Activated T-helper 2 cell treated with anti-CD3 and anti-CD28 coated beads, Interferon-gamma antibody, Interleukin-2, Interleukin-4, amounts not matched to agents 10 μg/mL and 5 μg/mL and 100 μg/mL, durations not matched to agents 14 hours and 24 hours and 36 hours (primary cell): ENCODE measurements at places on chromosomes 12 and 14.

DNA sequence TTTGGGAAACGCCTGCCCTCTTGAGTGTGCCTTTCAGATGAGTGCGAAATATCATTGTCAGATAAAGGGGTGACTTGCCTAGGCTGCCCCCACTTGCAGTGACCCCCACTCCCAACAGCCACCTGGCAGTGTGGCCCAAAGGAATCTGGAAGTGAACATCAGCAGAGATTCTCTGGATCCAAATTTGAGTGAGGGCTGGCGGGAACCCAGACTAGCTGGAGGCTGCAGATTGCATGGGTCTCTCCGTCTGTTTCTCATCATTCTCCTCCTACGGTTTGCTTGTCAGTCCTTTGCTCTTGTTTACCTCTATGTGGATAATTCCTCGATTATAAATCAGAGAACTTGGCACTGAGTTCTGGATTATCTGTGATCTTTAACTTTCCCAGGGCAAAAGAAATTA lies 280.8 kb downstream of the ZFP36L1 start:
- no peak for DNase-seq

- no peak for DNase-seq
Measured at GRCh38 chr12:50265770-50266524, 17.4 kb downstream of the LIMA1 start.

GRCh38 chr14:76644855-76645518 lies 116.3 kb upstream of the VASH1 start:
- no peak for DNase-seq

DNA sequence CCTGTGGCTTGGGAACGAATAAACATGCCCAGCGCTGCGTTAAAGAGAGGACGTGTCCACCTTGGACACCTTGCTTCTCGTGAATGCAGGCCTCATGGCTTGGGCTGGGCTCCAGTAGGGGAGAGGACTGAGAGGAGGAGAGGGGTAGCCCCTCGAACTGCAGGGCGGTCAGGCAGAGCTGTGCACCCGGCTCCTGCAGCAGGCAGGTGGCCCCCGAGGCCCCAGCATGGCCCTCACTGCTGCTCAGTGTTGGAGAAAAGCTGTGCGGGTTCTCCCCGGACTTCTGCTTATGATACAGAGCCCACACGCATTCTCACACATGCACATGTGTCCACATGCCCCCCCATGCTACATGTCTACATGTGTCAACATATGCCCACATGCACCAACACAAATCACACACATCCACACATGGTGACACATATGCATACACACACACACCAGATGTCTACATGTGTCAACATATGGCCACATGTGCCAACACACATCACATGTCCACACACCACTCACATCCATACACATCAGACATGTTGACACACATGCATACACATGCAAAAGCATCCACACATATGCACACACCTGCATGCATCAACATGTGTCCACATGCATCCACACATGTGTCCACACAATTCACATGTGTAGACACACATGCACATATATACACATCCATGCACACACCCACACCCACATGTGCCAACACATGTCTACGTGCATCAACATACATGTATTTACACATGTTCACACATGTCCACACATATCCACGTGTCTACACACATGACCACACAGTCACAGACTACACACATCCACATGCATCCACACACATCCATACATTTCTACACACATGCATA lies 3.0 kb downstream of the ADGRD1 start:
- no peak for DNase-seq

DNA sequence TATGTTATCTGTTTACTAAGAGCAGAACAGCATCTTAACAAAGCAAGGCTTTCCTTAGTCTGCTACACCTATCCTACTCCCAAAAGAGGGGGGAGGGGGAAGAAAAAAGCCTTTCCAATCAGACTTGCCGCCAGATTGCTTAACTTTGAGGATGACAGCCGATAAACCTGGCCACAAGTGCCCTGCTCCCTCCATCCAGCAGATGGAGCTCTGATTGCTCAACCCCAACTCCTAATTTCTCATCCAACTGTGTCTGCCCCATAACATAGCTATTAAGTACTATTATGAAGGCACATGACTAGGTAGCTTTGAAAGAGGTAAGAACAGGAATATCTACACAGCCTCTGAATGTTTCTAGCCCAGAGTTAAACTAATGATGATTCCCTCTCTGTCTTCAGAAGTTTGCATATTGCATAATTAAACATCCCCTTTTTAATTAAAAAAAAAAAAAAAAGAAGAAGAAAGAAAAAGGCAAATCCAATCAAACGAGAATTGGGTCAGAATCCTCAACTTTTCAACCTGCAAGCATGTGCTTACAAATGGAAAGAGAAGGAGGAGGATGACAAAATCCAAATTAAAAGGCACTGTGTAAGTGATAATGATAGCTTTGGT lies 247.4 kb downstream of the GALC start:
- no peak for DNase-seq

DNA sequence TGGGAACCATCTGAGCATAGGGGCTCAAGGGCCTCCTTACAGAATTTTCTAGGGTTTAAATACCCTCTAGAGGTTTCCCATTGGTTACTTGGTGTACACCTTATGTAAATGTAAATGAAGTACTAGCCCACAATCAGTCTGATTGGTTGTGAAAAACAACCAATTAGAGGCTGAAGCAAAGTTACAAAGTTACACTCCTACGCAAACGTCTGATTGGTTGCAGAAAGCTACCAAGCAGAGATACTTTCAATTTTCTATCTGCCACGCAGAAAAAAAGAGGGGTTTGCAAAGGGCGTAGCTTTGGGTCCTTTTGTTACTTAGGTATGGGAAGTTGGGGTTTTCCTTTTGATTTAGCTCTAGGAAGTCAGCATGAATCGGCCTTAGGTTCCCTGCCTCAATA lies 1.8 kb upstream of the TMEM19 start:
- DNase-seq: no peak

DNA sequence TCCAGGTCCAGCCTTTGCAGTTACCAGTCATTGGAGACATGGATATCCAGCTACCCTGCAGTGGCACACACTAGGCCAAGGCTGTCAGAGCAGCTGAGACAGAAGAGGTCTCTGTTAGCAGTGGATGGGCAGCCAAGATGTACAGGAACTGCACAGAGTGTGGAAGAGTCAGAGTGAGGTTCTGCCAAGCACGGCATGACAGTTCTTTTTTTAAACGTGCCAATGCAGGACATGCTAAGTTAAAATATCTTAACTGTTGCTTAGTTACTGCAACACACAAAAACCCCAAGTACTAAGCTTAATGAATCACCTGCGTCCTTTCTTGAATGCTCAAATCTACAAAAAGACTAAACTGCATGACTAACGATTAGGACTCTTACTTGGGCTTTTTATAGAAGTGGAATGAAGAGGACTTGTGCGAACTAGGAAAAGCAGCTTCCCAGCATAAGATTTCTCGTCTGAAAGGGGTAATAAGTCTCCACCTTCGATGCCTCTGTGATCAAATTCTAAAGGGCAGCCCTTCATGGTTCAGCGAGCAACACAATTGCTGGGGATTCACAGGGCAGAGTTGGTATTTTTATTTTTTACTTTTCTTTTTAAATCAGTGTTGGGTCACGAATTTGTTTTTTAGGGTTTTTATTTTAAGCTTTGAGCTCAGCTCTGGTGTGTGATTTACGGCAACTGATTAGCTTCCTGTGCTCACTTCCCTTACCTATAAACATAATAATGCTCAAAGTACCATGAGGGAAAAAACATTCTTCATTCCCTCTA lies 20.6 kb downstream of the MAPK1IP1L start:
- no peak for DNase-seq

DNA sequence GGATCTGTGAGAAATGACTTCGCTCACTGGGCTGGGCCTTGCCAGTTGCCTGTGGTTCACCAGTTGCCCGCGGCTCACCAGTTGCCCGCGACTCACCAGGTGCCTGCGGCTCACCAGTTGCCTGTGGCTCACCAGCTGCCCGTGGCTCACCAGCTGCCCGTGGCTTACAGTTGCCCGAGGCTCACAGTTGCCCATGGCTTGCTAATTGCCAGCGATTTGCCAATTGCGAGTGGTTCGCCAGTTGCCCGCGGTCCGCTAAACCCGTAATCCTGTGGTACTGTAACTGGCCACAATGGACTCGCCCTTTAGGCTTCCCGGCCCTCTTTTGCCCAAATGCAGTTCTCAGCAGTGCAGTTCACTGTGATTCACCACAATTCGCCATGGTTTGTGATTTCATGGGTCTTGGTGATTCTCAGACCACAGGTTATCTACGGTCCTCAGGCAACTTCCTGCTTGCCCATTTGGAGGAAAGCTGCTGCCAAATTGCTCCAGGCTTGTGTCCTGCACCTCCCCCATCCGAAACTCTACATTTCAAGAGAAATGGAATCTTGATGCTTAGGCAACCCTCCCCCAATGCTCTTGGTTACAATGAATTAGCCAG lies 15.0 kb upstream of the MEG3 start:
- DNase-seq: no peak

GRCh38 chr14:24612196-24612595 lies 2.7 kb upstream of the GZMH start:
- DNase-seq: no peak

DNA sequence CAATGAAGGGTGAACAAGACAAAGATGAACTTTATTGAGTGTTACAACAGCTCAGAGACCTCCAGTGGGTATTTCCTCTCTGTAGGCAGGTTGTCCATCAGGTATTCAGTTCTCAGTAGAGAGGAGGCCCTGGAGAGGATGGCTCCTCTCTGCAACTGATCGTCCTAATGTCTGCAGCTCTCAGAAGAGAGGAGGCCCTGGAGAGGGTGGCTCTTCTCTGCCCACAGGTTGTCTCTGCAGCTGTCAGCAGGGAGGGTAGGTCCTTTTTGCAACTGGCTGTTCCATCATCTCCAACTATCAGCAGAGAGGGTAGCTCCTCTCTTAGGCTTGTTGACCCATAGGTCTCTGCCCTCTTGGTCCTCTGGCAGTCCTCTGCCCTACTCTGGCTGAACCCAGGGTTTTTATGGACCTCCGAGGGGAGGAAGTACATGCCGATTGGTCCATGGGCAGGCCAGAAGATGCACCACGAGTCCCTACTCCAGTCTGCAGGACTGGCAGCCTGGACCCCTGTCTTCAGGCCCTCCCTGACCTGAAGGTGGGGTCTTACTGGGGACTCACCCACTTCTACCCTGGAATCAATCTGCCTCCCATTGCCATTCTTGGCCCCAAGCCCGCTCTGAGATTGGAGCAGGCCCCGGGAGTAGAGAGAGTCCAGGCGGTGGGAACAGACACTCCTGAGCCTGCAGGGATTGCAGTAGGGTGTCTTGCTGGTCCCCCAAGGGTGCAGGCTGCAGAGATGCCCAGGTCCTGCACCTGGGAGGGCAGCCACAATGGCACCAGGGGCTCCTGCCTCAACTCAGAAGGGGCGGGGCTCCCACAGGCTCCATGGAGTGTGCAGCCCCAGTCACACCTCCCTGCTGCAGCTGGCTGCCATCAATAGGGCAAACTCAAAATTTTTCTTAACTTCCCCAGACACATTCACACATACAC lies 2.3 kb downstream of the TMEM116 start:
- no peak for DNase-seq

DNA sequence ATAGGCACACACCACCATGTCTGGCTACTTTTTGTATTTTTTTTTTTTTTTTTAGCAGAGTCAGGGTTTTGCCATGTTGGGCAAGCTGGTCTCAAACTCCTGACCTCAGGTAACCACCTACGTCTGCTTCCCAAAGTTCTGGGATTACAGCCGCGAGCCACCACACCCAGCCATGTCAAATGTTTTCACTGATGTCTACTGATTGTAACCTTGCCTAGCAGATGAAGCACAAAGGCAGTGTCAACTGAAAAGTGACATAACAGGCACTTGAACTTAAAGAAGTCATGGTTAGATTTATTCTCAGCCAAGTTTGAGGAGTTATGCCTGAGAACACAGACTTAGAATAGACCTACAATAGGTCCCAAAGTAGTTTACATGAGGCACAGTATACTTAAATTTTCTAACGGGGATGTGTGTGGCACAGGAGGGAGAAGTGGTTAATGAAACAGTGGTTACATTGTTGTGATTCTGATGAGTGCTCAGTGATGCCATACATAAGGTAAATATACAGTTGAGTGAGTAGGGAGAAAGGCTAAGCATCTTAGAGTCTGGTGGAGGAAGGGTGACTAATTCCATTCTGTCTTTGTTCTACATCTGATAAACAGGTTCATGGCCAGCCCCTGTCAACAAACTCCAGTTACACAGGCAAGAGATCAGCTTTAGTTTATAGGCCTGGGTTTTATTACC lies 12.6 kb upstream of the RNASE4 start:
- no peak for DNase-seq

GRCh38 chr12:108712165-108712924 lies 19.0 kb downstream of the CORO1C start:
- no peak for DNase-seq

DNA sequence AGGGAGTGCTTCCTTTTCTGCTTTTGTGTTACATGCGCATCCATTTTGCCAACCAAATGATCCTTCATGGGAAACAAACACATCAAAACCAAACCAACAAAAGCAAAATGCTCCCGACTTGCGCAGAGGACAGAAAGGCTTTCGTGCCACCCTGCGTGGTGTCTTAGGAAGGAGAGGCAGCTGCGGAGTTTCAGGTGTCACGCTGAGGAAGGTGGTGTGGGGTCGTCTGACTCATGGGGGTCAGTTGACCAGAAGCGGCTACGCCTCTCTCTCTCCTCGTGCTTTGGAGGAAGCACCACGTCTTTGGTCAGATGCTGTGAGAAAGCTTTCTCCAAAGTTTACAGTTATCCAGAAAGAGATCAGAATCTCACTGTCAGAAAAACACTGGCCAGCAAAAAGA lies 7.9 kb downstream of the EMP1 start:
- no peak for DNase-seq

DNA sequence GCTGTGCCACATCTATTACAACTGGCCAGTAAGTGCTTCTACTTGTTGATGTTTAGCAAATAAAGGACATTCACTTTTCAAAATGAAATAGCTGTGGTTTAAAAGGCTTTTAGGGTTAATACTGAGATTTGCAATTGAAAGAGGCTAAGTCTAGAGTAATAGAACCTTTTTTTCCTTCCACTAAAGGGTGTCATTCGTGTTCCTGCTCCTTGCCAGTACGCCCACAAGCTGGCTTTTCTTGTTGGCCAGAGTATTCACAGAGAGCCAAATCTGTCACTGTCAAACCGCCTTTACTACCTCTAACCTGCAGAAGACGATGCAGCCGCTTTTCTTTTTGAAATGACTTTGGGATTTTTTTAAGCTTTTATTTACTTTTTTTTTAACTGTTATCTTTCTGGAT lies 33.6 kb downstream of the PIWIL1 start:
- no peak for DNase-seq

GRCh38 chr14:101980700-101981099 lies 16.3 kb downstream of the DYNC1H1 start:
- no peak for DNase-seq

DNA sequence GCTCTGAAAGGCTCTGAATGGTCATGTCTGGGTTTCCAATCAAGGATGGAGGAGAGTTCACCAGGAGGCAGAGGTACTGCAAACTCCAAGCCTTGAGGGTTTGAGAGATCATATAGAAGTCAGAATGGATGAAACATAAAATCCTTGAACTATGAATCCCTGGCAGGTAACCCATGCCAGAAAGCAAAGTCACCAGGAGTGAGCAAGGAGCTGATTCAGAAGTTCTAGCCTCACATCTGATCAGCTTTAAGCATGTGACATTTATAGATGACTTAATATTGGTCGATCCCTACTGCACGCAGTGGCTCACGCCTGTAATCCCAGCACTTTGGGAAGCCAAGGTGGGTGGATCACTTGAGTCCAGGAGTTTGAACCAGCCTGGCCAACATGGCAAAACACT lies 126.1 kb upstream of the MED13L start:
- no peak for DNase-seq

GRCh38 chr14:69086537-69086936 lies 66.4 kb downstream of the DCAF5 start:
- DNase-seq: no peak

GRCh38 chr12:113519464-113520307 lies 48.0 kb upstream of the LHX5 start:
- DNase-seq: no peak
